GM23248 (cell line): ENCODE measurements at places on chromosomes 6 and 20.
A peak's percentile ranks its signal among the peaks of the same experiment; 100 is the strongest.

GRCh38 chr20:31605031-31605901 lies at the start of gene ID1:
Gene ID1 (plus strand): TSS chr20:31605289. CDS start chr20:31605388, 99 bp downstream.
- DNase-seq, result peak; percentile 98

GRCh38 chr6:138494312-138494711 lies 5.0 kb downstream of the NHSL1 start:
- no peak for DNase-seq

DNA sequence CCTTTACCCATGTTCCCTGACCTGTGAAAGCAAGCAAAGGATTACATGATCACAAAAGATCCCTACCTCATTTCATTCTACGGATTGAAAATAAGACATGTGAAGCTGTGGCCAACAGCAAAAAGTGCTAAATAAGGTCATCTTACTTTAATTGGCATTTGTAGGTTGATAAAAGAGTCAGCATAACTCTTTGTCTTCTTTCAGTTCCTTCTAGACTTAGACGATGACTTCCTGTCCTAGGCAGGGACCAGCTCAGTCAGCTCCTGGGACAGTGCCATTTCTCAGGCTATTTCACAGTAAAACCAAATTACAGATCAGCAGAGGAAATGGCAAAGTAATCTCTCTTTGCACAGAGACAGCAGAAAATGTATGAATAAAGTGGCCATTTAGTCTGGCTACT lies 480.7 kb downstream of the RFPL4B start:
- peak; percentile 35 for DNase-seq

- DNase-seq, result no peak
Measured at GRCh38 chr20:48092596-48093280, 307.5 kb upstream of the SULF2 start.

GRCh38 chr20:58651946-58652605 lies 993 bp downstream of the STX16 start:
- DNase-seq, result peak; percentile 91

GRCh38 chr6:306641-307061 lies 14.4 kb downstream of the DUSP22 start:
- DNase-seq, result no peak

- peak; percentile 77 for DNase-seq
Measured at GRCh38 chr6:56595490-56596122, 47.1 kb downstream of the DST start.

DNA sequence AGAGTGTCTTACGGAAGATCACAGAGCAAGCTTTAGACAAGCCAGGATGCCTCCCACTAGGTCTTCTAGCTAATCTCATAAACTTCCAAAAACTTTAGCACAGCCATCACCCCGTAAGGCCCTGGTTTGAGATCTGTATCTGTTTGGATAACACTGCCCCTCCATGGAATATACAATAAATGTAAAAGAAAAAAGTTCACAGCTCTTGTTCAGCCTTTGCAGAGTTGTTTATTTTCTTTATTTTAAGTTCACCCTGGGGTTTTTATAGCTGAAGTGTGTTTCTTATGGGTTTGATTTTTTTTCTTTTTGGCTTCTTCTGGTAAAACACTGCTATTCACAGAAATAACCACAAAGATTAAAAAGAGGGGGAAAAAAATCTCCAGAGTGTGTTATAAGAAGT lies 125.6 kb downstream of the EYA2 start:
- no peak for DNase-seq

DNA sequence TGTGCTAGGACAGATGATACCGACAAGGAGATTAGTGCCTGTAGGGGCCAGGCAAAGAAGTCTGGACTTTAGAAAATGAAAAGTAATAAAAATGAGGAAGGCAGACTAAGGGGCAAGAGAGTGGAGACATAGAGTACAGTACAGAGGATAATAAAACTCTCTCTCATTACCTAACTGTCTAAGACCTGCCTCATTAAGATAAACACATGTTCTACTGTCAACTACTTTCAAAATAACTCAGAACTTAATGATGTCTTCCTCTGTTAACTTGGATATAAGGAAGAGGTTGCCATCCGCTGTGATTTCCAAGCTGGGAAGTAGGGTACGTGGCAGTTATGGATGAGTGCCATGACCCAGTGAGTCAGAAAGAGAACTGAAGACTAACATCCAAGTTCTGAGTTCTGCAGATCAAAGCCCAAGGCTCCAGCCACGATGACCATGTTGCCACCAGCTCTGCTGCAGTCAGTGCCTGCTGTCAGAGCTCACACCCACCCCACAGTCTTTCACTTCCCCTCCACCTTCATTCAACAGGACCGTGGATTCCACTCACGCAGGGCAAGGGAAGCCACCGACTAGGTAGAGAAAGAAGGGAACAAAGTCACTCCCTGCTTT lies 81.8 kb downstream of the KIF16B start:
- peak; percentile 65 for DNase-seq

- no peak for DNase-seq
Measured at GRCh38 chr6:47440719-47441118, 36.9 kb upstream of the CD2AP start.

GRCh38 chr6:2797564-2798031 lies 32.4 kb downstream of the WRNIP1 start:
- no peak for DNase-seq

DNA sequence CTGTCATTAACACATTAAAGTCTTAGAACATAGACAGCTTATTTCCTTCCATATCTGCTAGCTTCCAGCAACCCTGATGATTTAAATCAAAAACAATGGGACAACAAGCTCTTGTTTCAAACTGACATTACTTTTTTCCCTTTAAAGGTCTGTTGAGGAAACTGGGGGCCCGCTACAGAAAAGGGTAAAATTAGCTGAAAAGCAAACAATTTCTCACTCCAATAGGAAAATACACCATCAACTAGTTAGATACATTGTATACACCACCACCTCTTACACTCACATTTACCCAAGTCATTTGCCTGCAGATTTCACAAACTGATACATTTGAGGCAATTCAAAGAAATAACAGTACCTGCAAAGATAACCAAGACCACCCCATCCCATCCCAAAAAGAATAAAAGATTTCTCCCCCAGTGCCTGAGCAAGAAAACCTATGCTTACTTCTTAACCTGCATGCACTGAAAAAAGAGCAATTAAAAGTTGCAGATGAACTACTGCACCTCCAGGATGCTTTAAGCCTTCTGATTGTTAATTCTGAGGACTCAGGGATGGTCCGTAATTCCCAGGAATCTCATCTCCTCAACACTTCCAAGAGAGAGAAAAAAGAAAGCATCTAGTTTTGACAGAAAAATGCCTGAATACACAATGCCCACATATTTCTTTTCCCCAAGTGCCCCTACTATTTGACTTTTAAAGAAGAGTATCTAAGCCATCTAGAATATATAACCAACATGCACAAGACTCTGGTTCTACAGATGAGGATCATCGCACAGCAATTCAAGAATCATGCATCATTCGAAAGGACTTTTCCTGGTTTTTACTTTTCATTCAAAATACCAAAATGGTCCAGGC lies 5.6 kb downstream of the ZMYND8 start:
- no peak for DNase-seq

DNA sequence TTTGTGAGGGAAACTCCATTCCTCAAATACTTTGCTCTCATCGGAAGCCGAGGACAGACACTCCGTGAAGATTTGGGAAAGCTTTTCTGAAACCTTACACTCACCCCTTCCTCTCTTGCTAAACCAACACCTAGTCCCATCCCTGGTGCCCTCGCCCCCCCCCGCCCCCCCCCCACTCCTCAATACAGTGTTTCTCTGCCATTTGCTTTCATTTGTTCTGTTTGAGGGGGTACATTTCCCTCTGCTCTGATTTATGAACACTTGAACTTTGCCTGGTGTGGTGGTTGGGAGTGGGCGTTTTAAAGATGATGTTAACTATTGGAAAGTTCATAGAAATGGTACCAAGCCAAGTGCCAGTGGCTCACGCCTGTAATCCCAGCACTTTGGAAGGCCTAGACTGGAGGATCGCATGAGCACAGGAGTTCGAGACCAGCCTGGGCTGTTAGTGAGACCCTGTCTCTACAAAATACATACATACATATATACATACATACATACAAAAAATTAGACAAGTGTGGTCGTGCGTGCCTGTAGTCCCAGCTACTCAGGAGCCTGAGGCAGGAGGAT lies 1.1 kb downstream of the RAB32 start:
- DNase-seq, result peak; percentile 56

GRCh38 chr20:61882716-61883615 lies 182.7 kb downstream of the TAF4 start:
- no peak for DNase-seq

DNA sequence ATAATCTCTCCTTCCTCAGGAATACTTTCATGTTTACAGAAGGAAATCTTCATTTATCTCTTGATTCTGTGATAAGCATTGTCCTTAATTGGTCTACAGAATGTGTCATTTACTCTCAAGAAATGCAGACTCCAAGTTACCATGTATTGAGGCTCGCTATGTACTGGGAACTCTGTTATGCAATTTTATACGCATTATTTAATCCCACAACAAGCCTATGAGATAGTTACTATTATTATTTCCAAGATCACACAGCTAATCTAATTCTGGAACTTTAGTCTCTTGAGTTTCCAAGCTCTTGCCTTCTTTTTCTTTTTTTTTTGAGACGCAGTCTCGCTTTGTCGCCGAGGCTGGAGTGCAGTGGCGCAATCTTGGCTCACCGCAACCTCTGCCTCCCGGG lies 30.0 kb upstream of the RAB23 start:
- DNase-seq, result no peak

DNA sequence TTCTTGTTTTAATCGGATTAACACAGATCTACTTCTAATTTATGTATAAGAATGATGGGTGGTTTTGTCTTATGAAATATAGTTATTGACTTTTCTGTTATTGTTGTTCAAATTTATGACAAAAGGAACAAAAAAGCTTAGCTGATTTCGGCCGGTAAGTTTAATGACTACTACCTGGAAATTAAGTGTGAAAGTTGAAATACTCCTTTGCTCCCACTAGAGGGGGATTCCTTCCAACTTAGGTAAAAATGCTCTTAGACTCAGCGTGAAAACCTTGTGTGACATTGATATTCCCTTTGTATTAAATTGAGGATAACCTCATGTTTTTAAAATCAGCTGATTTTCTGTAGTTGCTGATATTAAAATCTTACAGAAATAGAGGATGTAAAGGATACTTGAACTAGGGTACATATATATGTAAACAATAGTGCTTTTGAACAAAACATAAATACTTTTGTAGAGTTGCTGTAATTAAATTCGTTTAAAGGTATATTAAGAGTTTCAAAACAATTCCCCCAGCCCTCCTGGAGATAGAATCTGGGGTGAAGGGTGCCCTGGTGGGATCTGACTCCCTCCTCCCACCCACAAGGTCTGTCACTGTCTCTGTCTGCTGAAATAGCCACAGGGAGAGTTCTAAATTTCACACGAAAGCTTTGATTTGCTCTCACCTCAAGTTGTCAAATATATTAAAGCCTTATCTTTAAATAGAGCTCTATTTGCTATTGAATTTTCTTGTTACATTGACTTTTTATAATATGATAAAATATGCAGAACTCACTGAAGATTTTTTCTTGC lies 257.5 kb downstream of the ARID1B start:
- peak; percentile 81 for DNase-seq

DNA sequence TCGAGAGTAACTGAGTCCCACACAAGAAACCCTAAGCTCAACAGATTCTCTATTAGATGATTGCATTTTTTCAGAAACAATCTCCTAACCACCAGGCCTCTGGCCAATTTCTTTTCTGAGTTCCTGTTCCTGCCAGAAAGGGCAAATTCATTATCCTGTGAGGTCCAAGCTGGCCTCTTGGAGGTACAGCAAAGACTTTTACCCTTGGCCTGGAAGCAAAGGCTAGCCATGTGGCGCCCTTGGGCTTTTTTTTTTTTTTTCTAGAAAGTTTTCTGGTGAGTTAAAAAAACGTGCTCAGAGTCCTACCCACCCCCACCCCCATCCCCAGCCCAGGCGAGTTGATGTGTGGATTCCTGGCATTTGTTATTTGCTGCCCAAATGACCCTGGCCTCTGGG lies 59.0 kb upstream of the EEF1A1 start:
- peak; percentile 92 for DNase-seq

DNA sequence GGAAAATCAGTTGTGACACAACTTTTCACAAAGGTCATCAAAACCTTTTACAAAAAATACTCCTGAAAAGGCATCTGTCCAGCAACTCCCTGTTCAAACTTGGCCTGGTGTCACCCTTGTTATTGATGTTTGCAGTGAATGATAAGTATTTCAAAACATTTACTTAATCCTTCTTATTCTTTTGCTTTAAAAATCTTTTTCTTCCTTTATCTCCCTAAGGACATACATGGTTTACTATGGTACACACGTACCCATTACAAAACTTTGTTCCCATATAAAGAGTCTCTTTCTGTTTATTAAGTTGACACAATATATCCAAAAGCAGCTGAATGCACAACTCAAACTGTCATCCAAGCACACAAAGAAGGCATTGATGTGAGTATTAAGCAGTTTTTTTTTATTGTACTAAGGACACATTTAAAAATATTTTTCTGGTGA lies 17.5 kb downstream of the GSTA2 start:
- no peak for DNase-seq

- DNase-seq, result no peak
Measured at GRCh38 chr20:33645072-33645358, 17.1 kb upstream of the C20orf144 start.

GRCh38 chr6:27577922-27578321 lies 105.0 kb upstream of the ZNF184 start:
- no peak for DNase-seq

DNA sequence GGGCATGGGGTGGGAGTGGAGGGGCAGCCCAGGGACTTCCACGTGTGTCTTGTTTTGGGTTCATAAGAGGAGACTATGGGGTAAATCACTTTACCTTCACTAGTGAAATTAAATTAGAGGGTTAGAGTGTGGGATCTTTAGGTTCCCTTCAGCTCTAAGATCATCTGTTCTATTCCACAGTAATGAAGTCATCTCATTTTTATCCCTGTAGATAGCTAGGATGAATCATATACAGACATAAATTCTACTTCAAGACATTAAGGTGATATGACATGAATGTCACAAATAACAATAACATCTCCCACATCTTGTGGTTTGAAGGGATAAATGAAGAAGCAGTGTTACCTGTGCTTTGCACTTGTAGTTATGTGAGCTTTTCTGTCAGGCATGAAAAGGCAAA lies 83.8 kb downstream of the ELOVL4 start:
- no peak for DNase-seq

- DNase-seq, result no peak
Measured at GRCh38 chr20:63089051-63089907, 82.5 kb upstream of the BHLHE23 start.

- no peak for DNase-seq
Measured at GRCh38 chr6:108735310-108736001, 112.8 kb upstream of the ARMC2 start.

- DNase-seq, result peak; percentile 87
Measured at GRCh38 chr6:142693441-142693840, 251.5 kb downstream of the HIVEP2 start.

DNA sequence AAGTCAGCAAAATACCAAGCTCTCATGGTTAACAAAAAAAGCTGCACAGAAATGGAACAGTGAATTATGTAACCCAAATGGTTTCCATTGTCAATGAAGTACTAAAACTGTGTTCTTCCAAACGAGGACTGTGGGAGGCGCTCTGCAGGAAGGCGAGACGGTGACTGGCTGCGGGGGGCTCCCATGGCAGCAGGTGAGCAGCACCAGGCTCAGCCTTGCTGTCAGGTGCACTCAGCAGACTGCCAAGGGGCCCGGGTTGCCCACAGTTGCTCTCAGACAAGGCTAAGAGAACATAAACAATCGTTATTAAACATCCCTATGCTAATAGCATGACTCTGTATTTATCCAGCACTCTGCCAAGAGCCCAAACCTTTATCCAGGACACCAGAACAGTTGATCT lies 630.3 kb upstream of the ARID1B start:
- DNase-seq, result no peak

GRCh38 chr6:159654483-159655098 lies 38.5 kb downstream of the SOD2 start:
- peak; percentile 79 for DNase-seq

GRCh38 chr6:122276637-122277036 lies 122.8 kb upstream of the HSF2 start:
- no peak for DNase-seq
